ENCODE measurements at places on chromosomes 3 and 15.

DNA sequence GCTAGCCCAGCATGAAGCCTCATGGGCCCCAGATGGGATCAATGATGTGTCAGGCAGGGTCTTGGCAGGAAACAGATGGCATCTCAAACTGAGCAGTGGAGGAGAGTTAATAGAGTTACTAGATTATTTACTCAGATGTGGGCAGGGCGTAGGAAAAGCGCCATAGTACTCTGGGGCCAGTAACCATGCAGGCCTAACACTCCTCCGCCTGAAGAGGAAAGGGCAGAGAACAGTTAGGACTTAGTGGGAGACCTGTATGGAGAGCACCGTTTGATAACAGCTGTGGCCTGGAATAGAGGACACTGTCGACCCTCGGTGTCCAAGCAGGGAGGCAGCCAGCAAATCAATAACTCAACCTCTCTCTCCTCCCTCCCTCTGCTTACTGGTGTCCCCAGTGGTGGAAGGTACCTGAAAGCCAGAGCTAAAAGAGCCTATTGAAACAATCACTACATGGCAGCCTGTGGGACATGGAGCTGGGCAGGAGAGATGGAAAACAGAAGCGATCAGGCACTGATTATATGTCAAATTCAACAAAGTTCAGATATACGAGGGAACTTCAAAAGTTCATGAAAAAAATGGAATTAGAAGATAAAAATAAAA is 111.4 kb upstream of the CCNL1 start:
- no peak for DNase-seq

GRCh38 chr3:175018946-175019727 is 160.0 kb downstream of the NAALADL2 start:
- no peak for DNase-seq

- no peak for DNase-seq
Measured at GRCh38 chr15:31017311-31017710, 25.9 kb upstream of the MTMR10 start.

GRCh38 chr15:96270581-96271172 is 59.8 kb upstream of the NR2F2 start:
- no peak for DNase-seq

- no peak for DNase-seq
Measured at GRCh38 chr3:60178931-60179653, 1072.2 kb downstream of the FHIT start.

GRCh38 chr15:79408041-79408440 is 24.1 kb upstream of the MINAR1 start:
- no peak for DNase-seq

- DNase-seq = no peak
Measured at GRCh38 chr15:68412218-68412617, 19.7 kb downstream of the ITGA11 start.

- DNase-seq = no peak
Measured at GRCh38 chr3:106714400-106714799, 662.8 kb upstream of the CCDC54 start.

DNA sequence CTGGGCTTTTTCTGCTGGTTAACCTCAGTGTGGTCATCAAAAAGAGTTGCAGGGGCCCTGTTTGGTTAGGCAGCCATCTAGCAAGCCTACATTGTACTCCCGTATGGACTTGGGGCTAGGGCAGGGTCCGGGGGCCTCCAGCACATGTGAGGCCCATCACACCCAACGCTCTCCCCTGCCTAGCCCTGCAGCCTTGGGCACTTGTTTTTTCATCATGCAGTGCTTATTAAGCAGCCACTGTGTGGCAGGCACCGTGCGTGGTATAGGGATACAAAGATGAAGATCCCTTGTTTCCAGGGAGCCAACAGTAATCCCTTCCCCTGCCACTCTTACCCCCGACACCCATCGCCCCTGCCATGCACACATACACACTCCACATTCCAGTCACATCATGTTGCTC is 14.2 kb downstream of the MRAS start:
- DNase-seq = no peak

GRCh38 chr3:101879623-101880284 is 30.4 kb downstream of the NFKBIZ start:
- DNase-seq = no peak
